ENCODE measurements at places on chromosomes 4 and X.

DNA sequence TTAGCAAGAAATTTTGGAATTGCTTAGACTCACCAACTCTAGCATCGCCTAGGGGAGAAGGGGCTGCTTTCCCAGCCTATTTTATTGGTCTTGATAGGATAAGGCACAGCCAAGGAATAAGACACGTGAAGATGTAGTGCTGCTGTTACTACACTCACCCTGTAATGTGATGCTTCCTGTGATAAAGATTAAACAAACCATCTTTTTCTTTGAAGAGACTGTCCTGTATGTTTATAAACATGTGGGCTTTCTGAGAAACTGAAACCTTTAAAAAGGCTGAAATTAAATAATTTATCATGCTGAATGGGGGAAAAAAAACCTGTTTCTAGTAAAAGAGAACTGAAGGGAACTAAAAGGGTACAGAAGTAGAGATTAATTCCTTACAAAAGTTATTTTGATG is 13.2 kb downstream of the TAPT1 start:
- no peak for DNase-seq

DNA sequence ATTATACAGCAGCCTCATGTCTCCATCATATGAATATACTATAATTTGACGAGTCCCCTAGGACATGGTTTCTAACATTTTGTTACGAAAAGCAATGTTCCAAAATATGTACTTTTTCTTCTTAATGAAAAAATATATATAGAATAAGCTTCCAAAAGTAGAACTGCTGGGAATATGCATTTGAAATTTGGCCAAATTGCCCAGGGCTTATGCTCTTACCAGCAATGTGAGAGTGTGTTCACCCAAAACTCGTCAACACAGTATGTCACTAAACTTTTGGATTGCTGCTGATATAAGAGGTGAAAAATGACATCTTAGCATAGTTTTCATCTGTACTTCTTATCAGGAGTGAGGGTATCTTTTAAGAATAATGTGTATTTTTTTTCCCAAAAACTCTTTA is 64.6 kb upstream of the STIM2 start:
- no peak for DNase-seq

GRCh38 chr4:45215976-45216542 is 489.7 kb upstream of the GNPDA2 start:
- DNase-seq = no peak

DNA sequence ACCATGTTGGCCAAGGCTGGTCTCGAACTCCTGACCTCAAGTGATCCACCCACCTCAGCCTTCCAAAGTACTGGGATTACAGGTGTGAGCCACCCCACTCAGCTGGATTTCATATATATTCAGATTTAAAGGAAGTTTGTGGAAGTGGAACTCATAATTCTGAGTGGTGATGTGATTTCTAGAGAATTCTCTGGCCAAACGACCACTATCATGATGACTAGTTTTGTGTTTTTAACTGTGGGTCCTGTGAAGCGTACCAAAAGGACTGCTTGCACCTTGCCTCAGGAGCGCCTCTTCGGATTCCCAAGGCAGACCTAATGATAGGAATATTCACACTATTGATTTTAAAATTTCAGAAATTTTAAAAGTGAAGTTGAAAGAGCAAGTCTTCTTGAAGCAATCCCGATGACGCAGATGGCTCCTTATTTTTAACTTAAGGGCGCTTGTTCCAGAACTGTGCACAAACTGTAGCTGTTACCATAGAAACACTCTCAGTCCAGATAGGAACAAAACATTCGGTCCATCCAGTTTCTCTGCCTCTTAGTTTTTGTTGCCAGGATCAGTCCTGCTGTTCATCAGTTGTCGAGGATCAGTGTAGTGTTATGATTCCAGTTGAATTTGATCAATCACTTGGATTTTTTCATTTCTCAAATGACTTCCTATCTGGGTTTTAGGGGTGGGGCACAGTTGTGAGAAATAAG is 51.7 kb upstream of the CLCN4 start:
- no peak for DNase-seq

- DNase-seq = no peak
These were observed 142.1 kb downstream of the PDGFRA start for GRCh38 chr4:54371173-54371572.

- DNase-seq = no peak
These were observed 9.3 kb upstream of the TBC1D14 start for GRCh38 chr4:6900181-6900812.

DNA sequence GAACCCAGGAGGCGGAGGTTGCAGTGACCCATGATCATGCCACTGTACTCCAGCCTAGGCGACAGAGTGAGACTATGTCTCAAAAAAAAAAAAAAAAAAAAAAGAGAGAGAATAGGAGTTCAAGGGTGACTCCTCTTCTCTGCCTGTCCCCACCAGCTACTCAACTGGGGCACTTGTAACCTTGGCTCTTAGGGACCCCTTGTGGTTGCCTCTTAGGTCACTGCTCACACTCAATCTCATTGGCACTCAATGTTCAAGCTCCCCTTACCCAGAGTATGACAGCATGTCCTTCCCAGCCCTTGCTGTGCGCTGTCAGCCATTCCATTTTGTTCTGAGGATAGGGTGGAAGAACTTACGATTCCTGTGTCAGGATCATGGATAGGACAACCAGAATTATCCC is 82.4 kb upstream of the BEND4 start:
- no peak for DNase-seq

- DNase-seq = no peak
These were observed 58.6 kb downstream of the NDST4 start for GRCh38 chr4:115054836-115055235.

DNA sequence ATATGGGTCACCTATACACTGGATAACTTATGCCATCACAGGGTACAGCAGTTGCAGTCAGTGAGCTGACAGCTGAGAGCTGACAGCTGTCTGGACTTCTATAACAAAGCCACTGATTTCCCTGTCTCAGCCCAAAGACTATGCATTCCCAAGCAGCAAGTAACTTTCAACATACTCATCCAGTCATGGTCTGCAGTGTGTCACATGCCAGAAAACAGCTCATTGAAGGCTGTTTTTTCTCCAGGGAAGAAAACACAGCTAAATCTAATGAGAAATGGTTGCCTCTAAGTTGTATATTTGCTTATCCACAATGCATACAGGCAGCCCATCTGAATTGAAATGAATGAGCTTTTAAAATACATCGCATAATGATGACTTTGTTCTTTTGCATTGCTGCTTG is 6.3 kb downstream of the KIAA1210 start:
- DNase-seq = no peak

DNA sequence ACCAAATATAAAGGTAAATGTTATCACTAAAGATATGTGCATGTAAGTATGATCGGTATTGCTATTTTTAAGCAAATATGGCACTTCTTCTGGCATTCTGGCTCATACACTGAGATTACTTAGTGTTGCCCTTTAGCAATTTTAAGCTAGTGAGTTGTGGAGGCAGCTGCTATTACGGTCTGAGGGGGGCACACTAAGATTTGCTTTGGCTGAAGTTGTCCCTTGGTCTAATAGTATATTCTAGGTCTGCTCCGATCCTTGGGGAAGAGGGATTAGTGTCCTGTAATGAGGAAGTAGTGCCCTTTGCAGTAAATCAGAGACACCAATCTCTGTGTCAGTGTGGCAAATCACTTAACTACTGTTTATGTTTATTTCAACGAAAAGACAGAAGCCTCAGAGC is 196.5 kb upstream of the FTHL17 start:
- no peak for DNase-seq

GRCh38 chr4:145404761-145405160 is 76.9 kb upstream of the SMAD1 start:
- DNase-seq = no peak

- DNase-seq = no peak
These were observed 39.3 kb downstream of the PAGE1 start for GRCh38 chrX:49656533-49656932.

DNA sequence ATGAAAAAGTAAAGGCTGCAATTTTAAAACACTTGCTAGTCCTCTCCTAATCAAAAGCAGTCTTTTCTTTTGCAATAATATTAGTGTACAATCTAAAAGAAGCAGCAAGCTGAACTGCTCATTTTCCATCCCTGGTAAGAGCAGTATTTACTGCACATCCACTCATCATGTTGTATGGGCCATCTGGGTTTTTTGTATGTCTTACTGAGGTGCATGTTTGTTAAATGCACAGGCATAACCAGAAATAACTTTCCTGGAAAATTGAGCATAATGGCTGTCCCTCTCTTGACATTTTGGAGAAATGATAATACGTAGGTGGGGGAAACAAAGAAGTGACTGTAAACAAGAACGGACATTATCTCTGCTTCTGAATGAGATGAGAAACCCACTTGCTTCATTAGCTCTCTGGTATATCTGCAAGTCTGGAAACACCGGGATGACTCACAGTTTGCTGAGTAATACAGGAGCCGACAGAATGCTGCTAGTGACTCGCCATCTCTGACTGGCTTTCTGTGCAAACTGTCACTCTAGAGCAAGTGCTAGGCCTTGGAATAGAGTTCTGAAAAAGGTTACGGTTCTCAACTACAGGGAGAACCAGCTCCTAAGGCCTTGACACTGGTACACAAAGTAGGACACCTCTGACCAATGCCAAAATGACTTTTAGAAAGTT is 85.7 kb upstream of the MTM1 start:
- no peak for DNase-seq

- DNase-seq = no peak
These were observed 19.4 kb downstream of the THOC2 start for GRCh38 chrX:123713434-123713833.

GRCh38 chrX:123740536-123740935 is 7.7 kb upstream of the THOC2 start:
- no peak for DNase-seq

DNA sequence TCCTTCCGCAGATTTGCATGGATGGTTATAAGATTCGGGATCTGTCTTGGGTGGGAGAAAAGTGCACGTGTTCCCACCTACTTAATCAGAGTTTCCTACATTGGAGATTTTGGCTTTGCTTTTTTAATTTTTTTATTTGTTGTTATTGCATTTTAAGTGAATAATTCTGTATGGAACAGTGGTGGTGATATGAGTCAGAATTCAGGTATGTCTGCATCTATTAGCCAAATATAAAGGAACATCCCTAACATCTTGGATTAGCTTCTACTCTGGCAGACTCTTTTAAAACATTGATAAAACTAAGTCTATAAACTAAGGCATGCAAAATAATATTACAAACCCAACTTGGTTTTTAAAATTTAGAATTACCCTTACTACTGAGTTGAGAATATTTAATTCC is 659.8 kb upstream of the EPHA5 start:
- no peak for DNase-seq

DNA sequence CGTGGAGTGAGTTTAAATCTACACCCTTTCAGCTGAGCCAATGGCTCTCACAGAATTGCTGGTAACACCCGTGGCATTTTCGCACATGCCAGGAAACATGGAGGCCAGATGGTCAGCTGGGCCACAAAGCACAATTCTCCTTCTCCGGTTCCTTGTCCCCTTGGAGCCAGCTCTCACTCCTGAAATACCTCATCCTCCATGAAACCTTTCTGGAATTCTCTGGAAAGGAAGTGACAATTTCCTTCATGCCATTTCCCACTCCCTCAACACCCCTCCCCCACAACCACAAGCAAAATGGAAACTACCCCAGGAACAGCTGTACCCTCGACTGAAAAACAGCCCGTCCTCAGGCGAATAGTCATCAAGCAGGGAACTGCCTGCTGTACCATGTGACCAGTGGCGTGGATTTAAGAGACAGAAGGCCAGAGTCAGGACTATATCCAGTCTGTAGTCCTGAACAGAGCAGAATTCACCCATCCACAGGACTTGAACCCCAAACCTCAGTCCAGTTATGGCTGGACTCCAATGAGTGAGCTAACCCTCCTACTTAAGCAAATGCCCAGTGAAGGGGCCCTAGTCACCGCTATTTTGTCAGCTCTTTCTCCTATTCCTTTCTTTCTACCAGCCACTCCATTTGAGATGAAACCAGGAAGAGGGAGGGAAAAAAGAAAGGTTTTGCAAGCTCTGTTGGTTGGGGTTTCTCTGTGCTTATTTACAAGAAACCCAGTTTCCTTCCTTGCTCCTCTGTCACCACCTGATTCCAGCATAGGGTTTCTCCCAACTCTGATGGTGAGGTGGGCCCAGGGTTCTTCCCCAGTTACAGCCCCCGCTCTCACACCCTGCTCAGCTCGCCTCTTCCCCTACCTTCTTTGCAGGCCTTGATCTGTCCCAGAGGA is 24.5 kb downstream of the ELF4 start:
- no peak for DNase-seq
